Stimulated activated CD8-positive, alpha-beta memory T cell treated with anti-CD3 and anti-CD28 coated beads, Interleukin-2, amount 100 ng/mL, for 1 hour (primary cell): ENCODE measurements at places on chromosomes 5 and 9.

DNA sequence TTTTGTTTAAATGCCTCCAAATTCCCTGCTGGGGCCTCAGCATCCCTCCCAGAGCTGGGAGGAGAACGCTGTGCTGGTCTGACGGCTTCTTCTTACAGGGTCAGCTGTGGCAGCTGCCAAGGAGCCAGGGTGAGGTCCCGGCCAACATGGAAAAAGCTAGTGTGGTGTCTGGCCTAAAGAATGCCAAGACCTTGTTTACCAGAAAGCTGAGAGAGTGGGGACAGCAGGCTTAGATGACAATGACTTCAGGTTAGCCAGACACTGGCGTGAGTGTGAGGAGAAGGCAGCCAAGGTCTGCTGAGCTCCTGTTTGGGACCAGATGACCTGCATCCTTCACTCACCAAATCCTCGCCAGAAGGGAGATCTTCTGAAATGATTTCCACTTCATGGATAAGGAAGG, 112.5 kb downstream of the CRB2 start:
- DNase-seq: no peak

- no peak for DNase-seq
Observed at GRCh38 chr9:118992813-118993794, 376.1 kb downstream of the BRINP1 start.

GRCh38 chr9:94150890-94151650, 66.8 kb downstream of the PTPDC1 start:
- no peak for DNase-seq

GRCh38 chr5:107381189-107381856, 289.4 kb downstream of the EFNA5 start:
- DNase-seq: no peak

- DNase-seq: no peak
Observed at GRCh38 chr9:82563841-82564240, 499.1 kb downstream of the RASEF start.

GRCh38 chr5:151326266-151326665, 21.1 kb downstream of the SLC36A2 start:
- no peak for DNase-seq

DNA sequence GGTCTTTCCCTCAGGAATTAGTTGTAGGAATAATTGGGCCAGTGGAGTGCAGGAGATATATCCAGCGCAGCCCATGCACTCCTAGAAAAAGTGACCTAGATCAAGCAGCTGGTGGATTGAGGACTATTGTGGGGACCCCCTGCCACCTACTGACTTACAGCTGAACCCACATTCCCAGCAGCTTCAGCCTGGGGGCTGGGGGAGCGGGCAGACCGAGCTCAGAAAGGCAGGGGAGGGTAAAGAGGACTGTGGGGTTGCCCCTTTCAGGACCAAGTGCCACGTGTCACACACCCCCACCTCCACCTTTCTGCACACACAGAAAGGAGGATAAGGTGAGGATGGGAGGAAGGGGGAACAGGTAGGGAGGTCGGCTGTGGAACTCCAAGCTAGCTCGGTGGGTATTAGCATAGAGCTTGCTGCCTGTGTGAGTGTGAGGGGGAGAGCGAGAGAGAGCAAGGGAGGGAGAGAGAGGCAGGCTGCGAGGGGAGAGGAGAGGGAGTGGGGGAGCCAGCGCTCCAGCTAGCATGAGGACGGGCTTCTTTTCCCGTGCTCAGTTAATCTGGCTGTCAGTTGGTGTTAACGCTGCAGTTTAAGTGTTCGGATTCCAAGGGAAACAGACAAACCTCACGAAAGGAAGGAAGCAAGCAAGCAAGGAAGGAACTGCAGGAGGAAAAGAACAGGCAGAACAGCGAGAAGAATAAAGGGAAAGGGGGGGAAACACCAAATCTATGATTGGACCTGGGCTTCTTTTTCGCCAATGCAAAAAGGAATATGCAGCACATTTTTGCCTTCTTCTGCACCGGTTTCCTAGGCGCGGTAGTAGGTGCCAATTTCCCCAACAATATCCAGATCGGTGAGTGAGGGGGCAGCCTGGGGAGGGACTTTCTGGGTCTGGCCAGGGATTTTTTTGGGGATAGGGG, at the start of gene GRIA1:
Gene GRIA1, plus strand, starts transcription at position 553 of the 920 bp plus-strand sequence.
- no peak for DNase-seq

- DNase-seq: no peak
Observed at GRCh38 chr5:177410575-177410974, 1.2 kb upstream of the F12 start.

GRCh38 chr5:66255714-66256113, 111.6 kb downstream of the SREK1 start:
- no peak for DNase-seq

GRCh38 chr5:73564018-73564417, 1.4 kb downstream of the ANKRA2 start:
- no peak for DNase-seq

- no peak for DNase-seq
Observed at GRCh38 chr5:38666668-38667498, 110.4 kb upstream of the LIFR start.

- no peak for DNase-seq
Observed at GRCh38 chr9:6399071-6399470, 13.9 kb upstream of the UHRF2 start.
